ENCODE measurements at places on chromosomes 1 and 21.

DNA sequence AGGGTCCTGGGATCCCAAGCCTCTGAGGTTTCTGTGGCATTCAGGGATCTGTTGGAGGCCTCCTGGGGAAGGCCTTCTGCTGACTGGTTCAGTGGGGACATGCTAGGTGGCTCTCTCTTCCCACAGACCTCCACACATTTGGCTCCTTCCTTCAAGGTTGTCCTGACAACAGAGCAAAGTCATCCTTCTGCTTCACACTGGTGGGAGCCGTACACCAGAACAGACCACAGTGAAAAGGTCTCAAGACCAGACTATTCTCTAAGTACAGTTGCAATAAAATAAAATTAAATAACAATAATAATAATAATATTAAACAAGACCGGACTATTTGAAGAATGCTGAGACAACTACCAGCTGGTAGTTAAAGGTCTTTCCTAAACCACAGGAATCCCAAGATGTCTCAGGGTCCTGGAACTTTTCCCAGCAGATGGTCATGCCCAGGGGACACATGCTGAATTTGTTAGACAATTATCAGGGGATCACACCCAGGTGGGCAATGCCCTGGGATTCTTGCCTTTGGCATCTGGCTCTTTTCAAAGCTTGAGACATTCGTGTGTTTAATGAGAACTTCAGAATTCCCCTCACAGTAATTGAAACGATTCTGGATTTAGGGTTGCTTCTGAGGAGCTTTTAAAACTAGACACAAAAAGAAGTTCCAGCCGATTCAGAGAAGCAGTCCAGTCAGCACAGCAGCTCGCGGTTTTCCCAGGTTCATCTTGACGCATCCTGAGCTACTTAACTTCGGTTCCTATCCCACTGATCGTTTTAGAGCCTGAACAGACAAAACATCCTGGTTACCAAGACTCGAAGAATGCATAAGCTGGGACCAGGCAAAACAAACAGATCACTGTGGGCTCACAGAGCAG lies 22.9 kb downstream of the HTR1D start:
- no peak for DNase-seq

GRCh38 chr1:38076038-38076437 lies 29.4 kb upstream of the POU3F1 start:
- DNase-seq: no peak

GRCh38 chr1:31937300-31938183 lies 626 bp downstream of the PTP4A2 start:
- DNase-seq: no peak

DNA sequence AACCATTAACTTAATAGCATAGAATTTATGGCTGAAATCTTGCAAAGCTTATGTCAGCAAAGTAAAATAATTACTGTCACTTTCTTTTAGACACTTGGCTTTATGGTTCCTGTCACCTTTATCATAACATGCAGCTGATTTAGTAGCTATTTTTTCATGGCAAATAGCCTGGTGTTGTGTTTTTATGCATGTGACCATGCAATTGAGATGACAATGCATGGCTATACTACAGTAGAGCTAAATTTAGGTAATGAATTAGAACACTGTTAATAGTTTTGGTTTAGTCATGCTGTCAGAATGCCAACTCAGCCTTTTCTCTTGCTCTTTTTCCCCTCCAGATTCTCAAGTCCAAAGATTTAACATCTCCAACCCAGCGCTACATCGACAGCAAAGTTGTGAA lies 88.6 kb downstream of the TGFB2 start:
- DNase-seq: no peak

- no peak for DNase-seq
These were observed 33.7 kb downstream of the EDN2 start for GRCh38 chr1:41450747-41451285.

DNA sequence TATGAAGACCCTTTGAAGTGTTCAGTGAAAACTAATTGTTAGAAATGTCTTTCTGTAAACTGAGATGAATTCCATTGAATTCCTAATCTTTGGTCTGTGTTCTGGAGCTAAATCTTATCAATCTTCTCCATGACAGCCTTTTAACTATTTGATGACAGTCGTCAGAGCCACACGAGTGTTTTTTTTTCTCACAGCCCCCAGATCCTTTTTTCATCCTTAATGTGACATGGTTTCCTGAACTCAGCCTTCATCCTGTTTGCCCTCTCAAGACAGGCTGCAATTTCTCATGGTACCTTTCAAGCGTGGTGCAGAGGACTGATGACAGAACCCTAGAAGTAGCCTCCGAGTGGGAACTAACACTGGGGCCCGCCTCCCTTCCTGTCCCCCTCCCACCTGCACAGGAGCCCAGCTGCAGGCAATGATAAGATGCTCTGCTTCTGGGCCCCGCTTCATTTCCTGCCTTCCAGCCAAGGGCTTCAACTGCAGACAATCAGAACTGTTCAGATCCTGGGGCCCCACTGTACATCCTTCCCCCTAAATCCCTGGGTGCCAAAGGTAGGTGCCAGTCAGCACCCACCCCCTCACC lies 114.6 kb upstream of the VAV3 start:
- no peak for DNase-seq

- DNase-seq: no peak
These were observed 82.4 kb upstream of the LPGAT1 start for GRCh38 chr1:211912844-211913432.

- DNase-seq: no peak
These were observed 48.1 kb upstream of the FNBP1L start for GRCh38 chr1:93399781-93400180.

DNA sequence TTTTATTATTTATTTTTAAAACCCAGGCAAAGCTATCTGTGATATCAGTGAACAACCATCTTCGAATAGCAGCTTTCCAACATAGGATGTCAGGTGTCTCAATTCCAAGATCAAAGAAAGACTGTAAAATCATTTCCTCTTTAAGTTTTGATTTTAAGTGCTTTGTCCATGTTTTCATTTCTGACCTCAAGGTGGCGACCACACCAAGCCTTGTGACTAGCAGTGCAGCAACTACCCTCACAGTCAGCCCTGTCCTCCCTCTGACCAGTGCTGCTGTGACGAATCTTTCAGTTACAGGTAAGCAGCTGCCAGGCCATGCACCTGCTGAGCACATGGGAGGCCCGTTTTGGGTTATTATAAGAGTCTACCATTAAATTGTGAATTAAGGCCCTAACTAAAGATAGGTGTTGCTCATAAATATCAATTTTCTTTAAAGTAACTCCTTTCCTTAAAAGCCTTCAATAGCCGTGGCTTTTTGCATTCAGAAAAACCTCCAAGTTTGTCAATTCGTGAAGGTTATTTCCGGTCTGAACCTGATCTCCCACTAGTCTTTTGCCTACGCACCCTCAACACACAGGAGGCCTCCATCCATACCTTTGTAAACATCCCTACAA lies 117.0 kb downstream of the CD247 start:
- peak; percentile 31 for DNase-seq

DNA sequence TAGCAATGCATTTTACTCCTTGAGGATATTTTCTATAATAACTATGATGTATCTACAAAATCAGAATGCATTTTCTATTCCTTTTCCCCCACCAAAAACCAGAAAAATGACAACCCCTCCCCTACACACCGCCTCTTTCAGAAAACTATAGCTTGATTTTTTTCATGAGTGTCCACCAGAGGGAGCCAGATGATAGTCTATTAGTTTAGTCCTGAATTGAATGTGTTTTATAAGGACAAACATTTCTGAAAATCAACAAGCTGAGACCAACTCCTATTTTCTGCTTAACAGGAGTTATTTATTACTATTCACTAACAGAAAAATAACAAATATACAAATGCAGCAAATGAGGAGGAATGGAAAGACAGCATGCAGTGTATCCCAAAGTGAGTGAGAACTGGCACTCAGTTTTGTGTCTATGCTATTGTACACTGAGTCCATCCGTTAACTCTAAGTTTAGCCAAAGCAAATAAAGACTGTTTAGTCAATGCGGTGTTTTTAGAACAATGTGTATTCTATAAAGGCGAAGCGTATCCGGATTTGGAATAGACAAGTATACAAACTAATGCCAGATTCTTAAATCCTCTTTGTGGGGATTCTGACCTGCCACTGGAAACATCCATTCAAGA lies 182.6 kb downstream of the VAV3 start:
- DNase-seq: peak; percentile 15

GRCh38 chr1:206672011-206672688 lies 12.6 kb upstream of the MAPKAPK2 start:
- no peak for DNase-seq

- no peak for DNase-seq
These were observed 20.9 kb upstream of the IPO9 start for GRCh38 chr1:201807958-201808632.

GRCh38 chr1:19251305-19252196 lies at the start of the genes EMC1 and MRTO4:
Gene EMC1, minus strand, starts transcription at chr1:19251524. Its CDS starts 15 bp downstream, at chr1:19251509.
Gene MRTO4, plus strand, starts transcription at chr1:19251805. Its CDS starts 31 bp downstream, at chr1:19251836.
- DNase-seq: peak; percentile 41

DNA sequence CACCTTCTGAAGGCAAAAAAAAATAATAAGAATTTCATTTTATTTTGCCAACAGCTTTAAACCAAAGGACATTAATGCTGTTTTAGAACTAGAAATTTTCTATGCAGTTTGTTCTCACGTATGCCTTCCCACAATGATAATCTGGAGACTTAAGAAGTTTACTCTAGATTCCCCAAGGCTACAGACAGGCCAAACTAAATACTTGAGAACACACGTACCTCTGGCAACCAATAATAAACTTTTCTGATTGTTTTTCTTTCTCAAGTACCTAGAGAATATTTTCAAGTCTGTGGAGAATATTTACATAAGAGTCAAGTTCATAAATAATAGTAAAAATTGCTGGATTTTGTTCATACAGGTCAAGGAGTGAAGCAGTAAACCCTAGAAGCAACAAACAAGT lies 15.9 kb downstream of the CLDN8 start:
- DNase-seq: no peak

GRCh38 chr1:112540226-112540794 lies 31.5 kb downstream of the WNT2B start:
- no peak for DNase-seq

- peak; percentile 47 for DNase-seq
These were observed 29.9 kb upstream of the RPTN start for GRCh38 chr1:152188673-152189591.

DNA sequence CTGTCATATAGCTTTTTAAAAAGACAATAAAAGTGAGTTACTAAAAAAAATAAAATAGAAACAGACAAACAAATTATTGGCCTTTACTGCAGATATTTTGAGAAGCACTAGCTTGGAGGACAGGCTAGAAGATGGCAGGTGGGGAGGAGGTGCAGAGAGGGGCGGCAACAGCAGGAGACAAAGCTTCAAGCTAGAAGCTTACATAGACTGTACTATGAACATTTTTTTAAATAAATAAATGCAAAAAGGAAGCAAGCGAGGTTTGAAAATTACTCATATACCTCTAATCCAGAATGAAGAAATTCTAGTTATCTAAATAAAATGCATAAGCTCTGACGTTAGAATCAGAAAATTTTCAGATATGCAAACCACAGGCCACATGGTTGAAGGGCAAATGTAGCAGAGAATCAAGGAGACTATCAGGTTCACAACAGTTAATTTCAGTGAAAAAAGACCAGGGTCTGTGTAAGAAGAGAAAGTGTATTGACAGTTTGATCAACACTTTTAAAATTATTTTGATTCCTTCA lies 54.9 kb downstream of the NRIP1 start:
- DNase-seq: no peak

GRCh38 chr1:47661040-47661439 lies 223.2 kb downstream of the FOXD2 start:
- no peak for DNase-seq

DNA sequence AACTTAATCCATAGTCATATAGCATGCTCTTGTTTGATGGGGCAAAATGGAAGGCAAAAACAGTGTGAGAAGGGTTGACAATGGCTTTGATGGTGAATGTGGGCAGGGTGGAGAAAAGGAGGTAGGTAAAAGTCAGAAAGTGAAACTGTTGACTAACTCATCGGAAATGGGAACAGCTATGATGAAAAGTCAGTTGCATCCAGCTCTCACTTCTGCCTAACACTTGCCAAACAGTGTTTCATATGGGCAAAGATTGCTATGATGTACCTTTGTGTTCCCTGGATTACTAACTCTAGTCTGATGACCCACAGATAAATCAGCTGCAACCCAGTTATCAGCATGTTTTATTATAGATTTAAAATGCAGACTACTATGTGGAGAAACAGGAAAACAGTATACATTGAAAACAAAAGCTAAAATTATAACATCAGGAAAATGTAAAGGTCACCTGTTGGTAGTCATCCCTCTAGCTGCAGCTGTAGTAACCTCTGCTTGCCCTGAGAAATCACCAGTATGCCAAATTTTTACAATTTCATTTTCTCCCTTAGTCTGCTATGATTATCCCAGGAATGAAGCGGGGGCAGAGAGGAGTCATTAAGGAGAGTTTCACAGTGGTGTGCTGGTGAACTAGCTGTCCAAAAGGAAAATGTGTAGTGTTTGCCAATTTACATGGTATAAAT lies 11.7 kb downstream of the TNFSF18 start:
- DNase-seq: no peak

DNA sequence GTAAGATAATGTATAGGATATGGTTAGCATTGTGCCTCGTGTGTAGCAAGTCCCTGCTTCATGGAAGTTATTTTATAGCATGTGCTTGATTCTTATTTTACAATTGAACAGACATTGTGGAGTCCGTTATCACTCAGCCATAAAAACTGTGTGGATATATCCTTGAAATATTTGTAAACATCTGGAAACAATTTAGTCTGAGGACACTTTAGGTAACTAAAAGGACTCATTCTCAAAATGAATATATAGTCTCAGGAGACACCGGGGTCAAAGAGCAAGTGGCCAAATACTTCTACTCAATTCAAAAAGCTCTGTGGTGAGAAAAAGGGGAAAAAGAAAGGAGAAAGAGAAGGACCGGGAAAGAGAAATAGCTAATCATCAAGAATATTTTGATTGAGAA lies 23.7 kb downstream of the PRRX1 start:
- DNase-seq: no peak

DNA sequence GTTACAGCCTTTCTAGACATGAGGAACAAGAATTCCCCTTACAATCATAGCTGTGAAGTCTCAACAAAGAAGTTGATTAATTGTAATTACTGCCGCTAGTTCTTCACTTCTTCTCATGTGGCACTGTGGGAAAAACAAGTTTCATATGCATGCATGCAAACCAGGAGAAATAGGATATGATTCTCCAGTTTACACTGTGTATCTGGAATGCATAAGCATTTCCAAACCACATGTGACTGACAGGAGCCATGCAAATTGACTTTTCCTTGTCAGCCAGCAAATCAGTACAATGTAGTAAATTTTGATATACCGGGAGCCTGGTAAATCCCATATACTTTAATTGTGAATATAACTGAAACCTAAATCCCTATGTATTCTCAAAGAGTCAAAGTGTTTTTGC lies 279.3 kb downstream of the PAPPA2 start:
- DNase-seq: no peak

GRCh38 chr1:231193710-231194340 lies 32.0 kb downstream of the TRIM67 start:
- DNase-seq: no peak

DNA sequence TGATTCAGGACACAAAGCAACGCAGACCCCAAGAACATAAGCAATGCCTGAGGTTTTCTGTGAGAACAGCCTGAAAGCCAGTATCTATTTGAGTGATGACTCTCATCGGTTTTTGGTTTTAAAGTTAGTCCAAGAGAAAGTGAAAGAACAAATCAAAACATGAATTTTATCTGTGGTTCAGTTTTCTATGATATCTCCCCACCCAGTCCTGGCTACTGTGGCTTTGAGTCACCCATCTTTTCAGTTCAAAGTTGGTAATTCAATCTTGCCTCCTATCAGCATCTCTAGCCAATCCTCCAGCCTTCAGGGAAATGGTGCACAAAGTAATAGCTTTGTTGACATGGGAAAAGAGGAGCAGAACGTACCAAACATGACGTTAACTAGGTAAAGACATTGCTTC lies 40.5 kb upstream of the KRTAP19-8 start:
- DNase-seq: peak; percentile 30

Measured in GM12864 (cell line).